SHP77 (cell line): ENCODE measurements at places on chromosomes 6 and 20.
A peak's percentile ranks its signal among the peaks of the same experiment; 100 is the strongest.

DNA sequence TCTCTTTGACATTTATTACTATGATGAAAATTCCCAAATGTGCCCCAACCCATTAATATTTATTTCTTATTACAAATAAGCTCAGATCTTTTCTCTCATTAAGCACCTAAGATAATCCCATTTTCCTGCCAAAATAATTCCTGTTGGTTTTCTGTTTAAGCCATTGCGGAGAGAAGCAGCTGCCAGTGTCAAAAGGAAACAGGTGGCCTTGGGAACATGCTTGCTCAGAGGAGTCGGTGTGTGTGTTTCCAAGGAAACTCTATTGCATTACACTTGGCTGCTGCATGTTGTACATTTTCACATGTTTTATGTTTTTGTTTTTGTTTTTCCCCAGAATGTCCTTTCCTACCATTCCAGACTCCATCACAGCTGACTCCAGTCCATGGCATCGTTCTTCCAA lies 56.4 kb downstream of the CD24 start:
- peak; percentile 43 for DNase-seq

- DNase-seq = no peak
Measured at GRCh38 chr6:131838051-131838450, 30.2 kb downstream of the ENPP1 start.

DNA sequence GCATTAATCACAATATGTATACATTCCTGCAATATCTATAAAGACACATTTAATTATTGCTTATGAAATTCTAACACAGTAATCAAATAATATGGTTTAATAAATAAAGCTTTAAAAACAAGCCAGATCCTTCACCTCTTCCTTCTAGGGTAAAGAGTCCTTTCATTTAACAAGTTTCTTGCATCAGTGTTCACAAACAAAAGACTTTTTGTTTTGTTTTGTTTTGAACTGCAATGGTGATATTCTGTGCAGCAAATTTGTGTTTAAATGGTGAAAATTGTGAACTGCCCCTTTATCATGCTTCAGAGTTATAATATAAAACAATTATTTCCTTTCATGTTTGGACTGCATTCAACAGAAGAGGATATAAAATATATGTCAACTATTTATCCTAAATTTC lies 177.3 kb downstream of the EPHA7 start:
- DNase-seq = no peak

- DNase-seq = no peak
Measured at GRCh38 chr6:112938650-112939049, 591.5 kb downstream of the RFPL4B start.

DNA sequence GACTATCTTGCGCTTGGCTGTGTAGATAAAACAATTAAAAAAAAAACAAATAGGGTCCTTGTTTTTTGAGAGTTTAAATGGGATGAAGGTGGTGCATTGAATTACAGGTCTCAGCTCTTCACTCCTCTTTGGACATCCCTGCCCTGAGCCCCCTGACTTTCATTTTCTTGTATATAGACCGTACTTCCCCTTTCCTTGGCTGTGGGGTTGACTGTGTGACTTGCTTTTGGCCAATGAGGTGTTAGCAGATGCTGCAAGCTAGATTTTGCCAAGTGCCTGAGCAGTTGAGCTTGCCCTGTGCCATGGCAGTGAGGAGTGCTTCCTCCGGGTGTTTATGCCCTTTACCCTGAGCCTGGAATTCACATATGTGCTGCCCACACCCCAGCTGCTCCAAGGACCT lies 386.1 kb upstream of the ZFP64 start:
- no peak for DNase-seq

GRCh38 chr6:142162780-142163179 lies 15.7 kb downstream of the VTA1 start:
- DNase-seq = no peak

DNA sequence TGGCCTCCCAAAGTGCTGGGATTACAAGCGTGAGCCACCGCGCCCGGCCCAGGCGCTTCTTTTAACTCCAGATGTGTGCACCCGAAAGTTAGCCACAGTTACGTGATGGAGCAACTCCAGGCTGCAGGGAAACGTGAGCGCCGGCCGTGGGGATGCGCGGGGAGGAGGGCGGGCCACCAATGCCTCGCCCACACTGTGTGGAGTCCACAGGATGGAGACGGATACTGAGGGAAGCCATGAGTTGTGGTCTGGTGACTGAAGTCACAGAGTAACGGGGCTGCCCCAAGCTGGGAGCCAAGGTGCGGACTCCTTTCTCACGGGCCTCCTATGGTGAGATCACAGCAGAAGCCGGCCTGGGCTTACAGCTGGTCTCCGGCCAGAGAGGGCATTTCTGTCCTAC lies 23.2 kb downstream of the YTHDF1 start:
- no peak for DNase-seq

DNA sequence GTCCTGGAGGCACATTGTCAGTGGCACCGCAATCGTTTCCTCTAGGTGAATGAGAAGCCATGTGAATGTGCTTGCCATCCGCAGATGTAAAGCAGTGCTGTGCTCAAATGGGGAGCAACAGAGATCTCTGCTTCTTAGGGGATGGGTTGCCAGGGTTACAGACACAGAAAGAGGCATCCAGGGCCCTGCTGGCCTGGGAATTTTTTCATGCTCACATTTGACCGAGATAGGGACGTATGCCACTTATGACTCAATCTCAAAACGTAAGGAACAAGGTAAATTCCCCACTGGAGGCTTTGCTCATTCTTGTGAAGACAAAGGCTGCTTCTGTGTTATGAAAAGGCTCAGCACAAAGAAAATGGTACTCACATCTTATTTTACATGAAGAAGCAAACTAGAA lies 11.0 kb downstream of the C6orf118 start:
- DNase-seq = no peak

GRCh38 chr6:164532198-164533044 lies 777.0 kb downstream of the C6orf118 start:
- no peak for DNase-seq

- no peak for DNase-seq
Measured at GRCh38 chr6:109079981-109080380, 14.7 kb downstream of the SESN1 start.

DNA sequence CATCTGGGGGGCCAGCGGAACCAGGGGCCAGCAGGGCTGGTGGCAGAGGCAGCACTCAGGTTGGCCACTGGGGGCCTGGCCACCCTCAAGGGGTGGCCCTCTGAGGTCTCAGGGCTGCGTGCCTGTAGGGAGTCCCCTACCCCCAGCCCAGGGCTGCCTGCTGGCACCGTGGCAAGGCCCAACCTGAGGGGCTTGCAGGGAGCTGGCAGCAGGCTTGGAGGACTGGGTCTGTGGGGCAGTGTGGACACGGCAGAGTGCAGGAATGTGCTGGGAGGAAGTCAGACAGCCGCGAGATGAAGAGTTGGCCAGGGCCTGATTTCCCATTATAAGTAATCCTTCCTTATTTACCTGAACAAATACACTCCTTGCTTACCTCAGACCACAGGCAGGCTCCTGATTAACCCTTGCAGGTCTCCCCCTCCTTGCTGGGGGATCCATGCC lies at the start of gene SPDEF:
Gene SPDEF, minus strand, starts transcription at position 299 of the 441 bp plus-strand sequence. CDS start 11,874 bp downstream, outside the sequence.
- DNase-seq = no peak

DNA sequence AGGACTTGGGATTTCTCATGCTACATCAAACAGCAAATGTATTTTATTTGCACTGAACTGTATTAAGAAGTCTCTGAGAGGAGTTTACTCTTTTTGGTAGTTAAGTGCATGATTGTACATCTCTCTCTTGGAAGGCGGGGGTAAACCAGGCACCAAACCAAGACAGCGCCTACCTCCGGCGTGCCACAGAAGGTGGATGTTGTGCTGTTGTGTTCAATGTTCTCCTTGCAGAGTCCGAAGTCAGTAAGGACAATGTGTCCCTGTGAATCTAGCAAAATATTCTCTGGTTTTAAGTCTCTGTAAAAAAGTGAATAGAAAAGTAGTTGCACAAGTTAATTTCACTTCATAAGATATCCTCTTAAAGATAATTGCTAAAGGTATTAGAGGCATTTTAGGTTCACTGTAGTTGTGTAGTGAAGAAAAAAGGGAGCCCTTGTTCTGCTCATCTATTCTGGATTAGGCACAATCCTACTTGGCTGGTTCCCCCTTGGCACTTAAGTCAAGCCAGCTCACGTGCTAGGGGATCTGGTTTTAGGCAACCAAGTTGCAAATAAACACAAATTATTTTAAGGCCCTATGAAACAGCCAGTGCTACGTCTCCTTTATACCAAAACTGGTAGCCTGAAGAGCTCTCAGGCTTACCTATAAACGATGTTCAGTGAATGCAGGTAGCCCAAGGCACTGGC lies 119.7 kb upstream of the SLC2A12 start:
- no peak for DNase-seq

DNA sequence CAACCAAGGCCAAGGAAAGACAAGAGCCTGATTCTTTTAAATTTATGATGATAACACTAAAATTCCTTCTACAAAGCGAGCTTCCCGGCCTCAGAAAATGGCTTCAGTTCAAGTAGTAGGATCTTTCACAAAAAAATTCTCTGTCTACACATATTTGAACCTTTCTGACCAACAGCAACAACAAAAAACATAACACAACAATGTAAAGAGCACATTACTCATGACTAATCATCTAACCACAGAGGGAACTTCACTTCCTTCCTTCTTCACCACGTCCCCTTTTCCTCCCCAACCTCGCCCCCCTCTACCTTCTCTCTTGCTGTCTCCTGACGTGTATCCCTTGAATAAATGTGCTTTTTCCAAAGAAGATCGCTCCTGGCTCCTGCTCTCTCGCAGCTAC lies 228.2 kb downstream of the MYLK4 start:
- DNase-seq = no peak

GRCh38 chr20:44886266-44886651 lies 754 bp downstream of the YWHAB start:
- DNase-seq = no peak
